ENCODE measurements at places on chromosomes 4 and X.

DNA sequence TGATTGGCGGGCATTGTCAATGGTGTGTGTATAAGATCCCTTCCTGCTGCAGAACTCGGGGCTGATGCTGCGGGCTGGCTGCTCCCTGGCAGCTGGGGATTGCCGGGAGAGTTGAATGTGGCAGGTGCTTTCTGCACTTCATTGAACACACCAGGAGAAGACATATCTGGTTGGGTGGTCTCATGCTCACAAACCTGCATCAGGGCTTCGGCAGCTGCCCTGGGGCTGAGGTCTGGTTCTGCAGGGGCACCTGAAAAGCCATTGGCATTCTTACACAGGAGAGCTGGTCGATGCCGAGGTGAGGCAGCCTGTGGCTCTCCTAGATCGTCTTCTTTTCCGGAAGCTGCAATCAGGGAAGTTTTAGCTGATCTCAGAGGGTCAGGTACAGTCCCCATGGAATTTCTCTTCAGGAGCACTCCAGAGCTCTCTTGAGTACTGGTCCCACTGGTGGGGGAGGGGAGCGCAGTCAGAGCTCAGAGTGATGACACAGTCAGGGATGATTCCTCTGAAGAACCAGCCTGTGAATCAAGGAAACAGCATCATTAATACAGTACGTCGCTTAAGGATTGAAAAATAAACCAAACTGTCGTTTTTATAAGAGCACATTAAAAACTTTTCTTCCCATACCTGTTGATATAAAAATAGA, 57.8 kb downstream of the GPRIN3 start:
- DNase-seq, result no peak

GRCh38 chrX:7542587-7543380, 300.2 kb upstream of the VCX start:
- no peak for DNase-seq

GRCh38 chr4:71211748-71212147, 127.1 kb upstream of the SLC4A4 start:
- DNase-seq, result no peak

- DNase-seq, result no peak
Measured at GRCh38 chr4:121096629-121097028, 24.3 kb upstream of the NDNF start.

DNA sequence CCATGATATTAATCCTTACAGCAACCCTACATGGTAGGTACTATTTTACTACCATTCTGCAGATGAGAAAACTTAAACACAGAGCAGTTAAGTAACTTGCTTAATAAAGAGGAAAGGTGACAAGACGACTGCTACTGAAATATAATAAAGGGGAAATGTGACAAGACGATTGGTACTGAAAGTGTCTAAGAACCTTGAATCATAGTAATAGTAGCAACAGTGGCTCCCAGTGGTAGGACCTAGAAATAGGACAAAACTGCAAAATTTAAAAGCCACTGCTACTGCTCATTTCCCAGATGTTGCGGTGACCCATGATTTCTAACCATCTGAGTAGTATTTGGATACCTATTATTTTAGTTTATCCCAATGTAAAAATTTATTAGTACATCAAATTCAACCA, 89.5 kb downstream of the TASL start:
- no peak for DNase-seq

- no peak for DNase-seq
Measured at GRCh38 chrX:16953606-16954211, 7.3 kb downstream of the REPS2 start.

Data from stimulated activated CD8-positive, alpha-beta memory T cell treated with anti-CD3 and anti-CD28 coated beads, Interleukin-4, amount 100 ng/mL, for 1 hour (primary cell).